ENCODE measurements at places on chromosomes 3 and 15.

DNA sequence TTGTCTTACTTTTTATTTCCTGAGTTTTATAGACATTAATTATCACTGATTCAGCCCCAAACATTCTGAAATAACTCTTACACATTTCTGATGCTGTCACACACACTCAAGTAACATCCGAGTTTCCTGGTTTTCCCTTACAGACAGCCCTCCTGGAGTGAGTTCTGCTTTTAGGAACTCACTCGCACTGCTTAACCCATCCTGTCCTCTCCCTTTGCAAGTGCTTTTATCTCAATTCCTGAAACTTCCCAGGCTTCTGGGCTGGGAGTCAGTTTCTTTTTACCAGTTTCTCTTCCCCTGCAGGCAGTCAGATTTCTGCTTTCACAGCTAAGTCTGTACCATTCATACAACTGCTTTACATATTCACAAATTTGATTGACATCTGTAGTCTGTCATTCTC, 15.6 kb upstream of the SH3GL3 start:
- no peak for DNase-seq

DNA sequence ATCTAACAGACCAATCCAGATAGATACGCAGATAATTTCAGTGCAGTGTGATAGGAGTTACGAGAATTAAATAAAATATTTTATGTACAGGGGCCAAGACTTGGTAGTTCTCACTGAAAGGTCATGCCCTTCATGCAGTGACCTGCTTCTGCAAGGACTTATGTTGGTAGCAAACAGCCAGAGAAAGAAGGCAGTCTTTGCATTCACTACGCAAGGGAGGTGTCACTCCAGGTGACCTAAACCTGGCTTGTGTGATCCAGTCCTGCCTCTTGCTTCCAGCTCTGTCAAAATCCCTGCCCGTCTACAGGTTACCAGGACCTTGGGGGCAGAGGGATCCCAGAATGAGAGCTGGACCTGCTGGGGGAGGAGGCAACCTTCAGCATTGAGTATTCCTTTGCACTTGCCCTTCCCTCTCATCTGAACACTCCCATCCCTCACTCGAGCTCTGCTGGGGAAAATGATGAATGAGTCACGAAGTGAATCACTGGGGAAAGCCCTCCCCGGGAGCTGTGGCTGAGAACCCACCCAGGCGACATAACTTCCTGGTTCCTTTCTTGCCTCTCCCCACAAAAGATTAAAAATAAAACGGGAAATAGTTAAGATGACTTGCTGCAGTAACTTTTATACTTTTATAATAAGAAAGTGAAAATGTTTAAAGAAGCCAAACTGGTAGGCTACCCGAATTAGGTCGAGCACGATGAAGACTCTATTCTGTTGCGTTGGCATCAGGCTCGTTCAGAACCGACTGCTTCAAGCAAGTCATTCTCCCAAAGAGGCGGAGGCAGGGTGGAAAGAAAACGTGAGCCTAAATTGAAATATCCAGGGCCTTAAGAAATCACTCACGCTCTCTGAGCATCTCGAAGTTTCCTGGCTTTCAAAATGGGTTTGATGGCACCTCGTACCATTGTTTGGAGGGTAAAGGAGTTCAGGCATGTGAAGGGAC, 216.1 kb downstream of the SLCO3A1 start:
- no peak for DNase-seq

DNA sequence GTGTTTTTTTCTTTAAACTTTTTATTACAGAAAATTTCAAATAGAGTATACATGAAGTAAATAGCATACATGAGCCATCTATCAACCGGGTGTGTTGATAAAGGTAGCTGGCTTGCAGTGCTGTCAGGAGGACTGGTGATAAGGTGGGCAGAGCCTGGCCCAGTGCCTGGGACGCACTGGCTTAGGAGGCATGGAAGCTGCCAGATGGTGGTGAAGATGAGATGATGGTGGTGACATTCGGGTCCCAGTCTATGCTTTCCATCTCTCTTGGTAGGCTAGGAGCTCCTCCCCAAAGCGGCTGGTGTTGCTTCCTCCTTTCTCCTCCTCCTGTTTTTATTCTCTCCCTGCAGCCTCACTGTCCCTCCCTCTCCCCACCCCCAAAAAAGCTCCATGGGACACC, 101.7 kb downstream of the ADCY5 start:
- DNase-seq: no peak

GRCh38 chr3:68067314-68067713, 412.9 kb upstream of the SUCLG2 start:
- DNase-seq: no peak

- no peak for DNase-seq
These were observed 36.1 kb upstream of the STRIT1 start for GRCh38 chr3:155329513-155330048.

DNA sequence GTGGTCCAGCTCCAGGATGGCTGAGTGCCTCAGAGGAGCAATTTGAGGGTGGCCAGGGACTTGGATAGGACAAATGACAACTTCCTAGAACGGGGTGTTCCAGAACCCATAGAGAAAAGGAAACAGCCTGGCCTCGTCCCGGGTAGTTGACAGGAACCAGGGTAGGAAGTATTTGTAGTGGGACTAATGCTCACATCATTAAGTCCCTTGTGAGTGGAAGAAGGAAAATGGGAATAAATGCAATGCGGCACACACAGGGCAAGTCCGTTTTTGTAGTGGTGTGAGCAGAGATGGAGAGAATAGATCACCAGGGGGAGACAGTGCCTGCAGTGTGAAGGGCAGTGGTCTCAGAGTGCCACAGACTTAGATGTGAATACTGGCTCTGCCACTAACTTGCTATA, 19.6 kb downstream of the TIMP4 start:
- no peak for DNase-seq

GRCh38 chr3:42982645-42983412, 3.7 kb downstream of the GASK1A start:
- no peak for DNase-seq

- no peak for DNase-seq
These were observed 50.8 kb upstream of the PRR23E start for GRCh38 chr3:127141921-127142730.

- DNase-seq: no peak
These were observed 163.0 kb upstream of the SLC2A2 start for GRCh38 chr3:171189394-171190080.

DNA sequence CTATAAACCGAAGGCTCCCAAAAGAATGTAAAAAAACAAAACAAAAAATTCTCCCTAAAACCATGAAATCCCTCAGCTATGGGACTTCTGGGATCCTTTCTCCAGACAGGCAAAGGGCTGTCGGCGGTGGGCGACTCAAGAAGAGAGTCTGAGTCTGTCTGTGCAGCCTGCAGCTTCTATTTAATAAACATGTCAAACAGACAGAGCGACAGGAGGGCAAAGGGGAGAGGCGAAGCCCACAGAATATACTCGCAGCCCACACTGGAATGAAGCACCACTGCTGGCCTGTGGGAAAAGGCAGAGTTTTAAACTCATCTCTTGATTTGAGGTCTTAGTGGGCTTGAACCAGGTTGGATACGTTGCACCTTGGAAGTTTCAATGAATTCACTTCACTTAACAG, 40.2 kb downstream of the ISL2 start:
- DNase-seq: no peak

- DNase-seq: no peak
These were observed 18.5 kb downstream of the KBTBD8 start for GRCh38 chr3:67016522-67017080.

DNA sequence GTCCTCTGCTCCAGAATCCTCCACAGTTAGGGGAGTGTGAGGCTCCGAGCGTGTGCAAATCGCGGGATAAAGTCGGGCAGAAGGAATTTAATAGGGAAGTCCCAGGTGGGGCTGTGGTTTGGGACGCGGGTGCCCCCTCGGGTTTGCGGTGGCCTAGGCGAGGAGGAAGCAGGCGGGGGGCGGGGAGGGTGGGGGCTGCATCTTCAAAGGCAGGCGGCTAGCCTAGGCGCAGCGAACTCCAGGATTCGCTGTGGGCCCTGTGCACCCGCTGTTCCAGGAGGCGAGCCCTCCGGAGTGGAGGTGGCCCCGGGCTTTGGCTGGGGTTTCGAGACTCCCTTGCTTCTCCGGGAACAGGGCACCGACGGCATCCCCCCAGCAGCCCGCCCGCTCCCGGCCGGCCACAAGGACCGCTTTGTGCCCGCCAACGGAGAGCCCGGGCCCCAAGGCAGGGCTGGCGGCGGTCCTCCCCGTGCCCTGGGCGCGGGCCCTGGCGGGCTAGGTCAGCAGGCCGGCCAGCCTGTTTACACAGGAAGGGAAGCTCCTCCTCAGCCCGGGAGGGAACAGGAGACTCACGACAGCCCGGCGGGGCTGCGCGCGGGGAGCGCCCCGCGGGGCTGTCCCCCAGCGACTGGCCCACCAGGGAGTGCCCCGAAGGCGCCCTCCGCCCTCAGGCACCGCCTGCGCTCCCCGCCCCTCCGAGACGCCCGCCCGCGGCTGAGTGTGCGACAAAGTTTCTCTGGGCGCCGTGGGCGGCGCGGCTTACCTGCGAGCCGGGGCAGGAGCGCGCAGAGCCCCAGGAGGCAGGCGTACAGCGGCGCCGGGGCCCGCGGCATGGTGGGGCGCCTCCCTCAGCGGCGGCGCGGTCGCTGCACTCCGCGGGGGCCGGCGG, 753 bp downstream of the ITGB5 start:
- peak; percentile 73 for DNase-seq

- DNase-seq: no peak
These were observed 158.3 kb downstream of the SV2B start for GRCh38 chr15:91258415-91258759.

DNA sequence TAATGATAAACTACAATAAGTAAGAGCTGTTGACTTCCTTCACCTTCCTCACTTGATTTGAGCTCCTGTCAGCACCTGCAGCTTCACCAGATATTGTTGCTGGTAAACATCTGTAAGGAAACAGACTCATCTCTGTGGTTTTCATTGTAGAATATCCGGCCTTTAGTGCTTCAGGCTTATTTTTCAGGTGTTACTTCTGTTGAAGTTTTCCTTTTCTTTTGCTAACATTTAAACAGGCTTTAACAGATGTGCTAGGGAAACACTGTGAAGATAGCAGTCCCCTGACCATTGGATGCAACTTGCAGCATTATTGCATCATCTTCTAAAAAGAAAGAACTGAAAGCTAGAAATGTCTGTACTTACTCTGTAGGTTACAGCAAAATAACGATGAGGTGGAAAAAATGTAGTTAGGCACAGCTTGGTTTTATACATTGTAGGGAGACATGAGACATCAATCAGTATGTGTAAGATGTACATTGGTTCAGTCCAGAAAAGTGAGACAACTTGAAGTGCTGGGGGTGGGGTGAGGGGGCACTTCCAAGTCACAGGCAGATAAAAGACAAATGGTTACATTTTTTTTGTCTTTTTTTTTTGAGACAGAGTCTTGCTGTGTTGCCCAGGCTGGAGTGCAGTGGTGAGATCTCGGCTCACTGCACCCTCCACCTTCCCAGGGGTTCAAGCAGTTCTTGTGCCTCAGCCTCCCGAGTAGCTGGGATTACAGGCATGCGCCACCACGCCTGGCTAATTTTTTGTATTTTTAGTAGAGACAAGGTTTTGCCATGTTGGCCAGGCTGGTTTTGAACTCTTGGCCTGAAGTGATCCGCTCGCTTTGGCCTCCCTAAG, 10.2 kb downstream of the EDEM1 start:
- no peak for DNase-seq

GRCh38 chr15:68583936-68584755, 5.4 kb downstream of the CORO2B start:
- no peak for DNase-seq

- no peak for DNase-seq
These were observed 281.7 kb downstream of the XXYLT1 start for GRCh38 chr3:194989241-194989640.

GRCh38 chr3:161104561-161105551, at the start of gene B3GALNT1:
Gene B3GALNT1 (minus strand): TSS chr3:161105349. CDS start chr3:161086754, 18,595 bp downstream.
- peak; percentile 71 for DNase-seq
